Endodermal cell (in vitro differentiated cells): ENCODE measurements at places on chromosomes 3 and 15. TPM values are rescaled to one million over a fixed set of nuclear protein-coding genes. Genes with fewer than 3 reads are reported as not detected.

- H3K4me1 ChIP-seq, result no peaks in the 10 kb centered on the region
- no peaks in the 10 kb centered on the region for H3K36me3 ChIP-seq
- no peaks in the 10 kb centered on the region for H3K27me3 ChIP-seq
- H3K4me3 ChIP-seq, result no peak within 1 kb of the TSS
- H3K27ac ChIP-seq, result no peak within 1 kb of the TSS
Measured at GRCh38 chr3:149792452-149793270, at the start of gene ANKUB1. ANKUB1 (minus strand) TSS chr3:149792554; CDS start chr3:149792366, 188 bp downstream.

GRCh38 chr15:63052077-63052841 lies 9.7 kb downstream of the TPM1 start:
- H3K27me3 ChIP-seq, result no peaks in the 10 kb centered on the region
- DNase-seq, result no peak
- H3K4me1 ChIP-seq, result peaks cover 33% of the 10 kb centered on the region
- H3K4me3 ChIP-seq, result peak overlapping the region; percentile 19
- H3K27ac ChIP-seq, result no peak overlapping the region
- peaks cover 62% of the 10 kb centered on the region for H3K36me3 ChIP-seq

DNA sequence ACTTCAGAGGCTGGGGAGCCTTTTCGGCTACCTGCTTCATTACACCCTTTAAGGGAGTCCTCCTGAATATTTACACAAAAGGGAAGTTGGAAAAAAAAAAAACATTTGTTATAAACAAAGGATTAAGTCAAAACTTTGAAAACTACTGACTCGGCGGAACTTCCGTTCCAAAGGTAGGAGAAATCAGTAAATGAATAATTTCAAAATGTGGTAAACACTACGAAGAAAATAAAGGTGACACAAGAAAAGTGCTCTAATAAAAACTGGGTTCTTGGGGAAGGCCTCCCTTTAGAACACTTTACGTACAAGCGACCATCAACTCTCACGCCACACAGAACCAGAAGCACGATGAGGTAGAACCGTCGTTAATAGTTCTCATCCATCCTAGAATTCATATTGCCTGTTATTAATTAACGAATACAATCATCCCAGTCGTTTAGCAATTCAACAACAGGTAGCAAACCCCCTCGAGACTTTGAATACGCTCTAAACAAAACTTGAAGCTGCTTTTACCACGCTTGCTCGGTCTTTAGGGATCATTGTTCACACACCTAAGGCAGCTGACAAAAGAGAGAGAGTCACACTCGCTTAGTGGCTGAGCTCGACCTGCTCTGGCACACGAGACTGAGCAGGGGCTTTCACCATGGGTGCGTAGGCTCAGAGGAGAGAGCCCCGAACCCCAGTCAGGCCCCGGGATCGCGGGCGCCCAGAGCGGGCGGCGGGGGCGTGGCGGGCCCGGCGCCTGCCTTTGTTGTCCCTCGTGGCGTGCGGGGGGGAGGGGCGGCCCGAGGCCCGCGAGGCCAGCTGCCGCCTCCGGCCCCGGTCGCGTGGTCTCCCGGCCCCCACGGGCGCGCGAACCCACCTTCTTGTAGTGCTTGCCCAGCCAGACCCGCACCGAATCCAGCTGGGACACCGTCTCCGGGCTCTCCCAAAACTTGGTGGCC lies 680 bp downstream of the SMARCC1 start:
- H3K27ac ChIP-seq, result peak overlapping the region; percentile 100
- peak overlapping the region; percentile 99 for H3K4me3 ChIP-seq
- no peaks in the 10 kb centered on the region for H3K4me1 ChIP-seq
- no peaks in the 10 kb centered on the region for H3K27me3 ChIP-seq

CLDN16 gene
- total RNA-seq, result 0.38 and 0.40 TPM in 2 replicates

- H3K4me3 ChIP-seq, result no peak overlapping the region
- no peaks in the 10 kb centered on the region for H3K4me1 ChIP-seq
- DNase-seq, result no peak
- H3K27ac ChIP-seq, result no peak overlapping the region
- no peaks in the 10 kb centered on the region for H3K36me3 ChIP-seq
Measured at GRCh38 chr3:73813692-73814292, 189.1 kb upstream of the PDZRN3 start.

GRCh38 chr15:70427167-70428120 lies 329.7 kb upstream of the TLE3 start:
- no peaks in the 10 kb centered on the region for H3K4me1 ChIP-seq
- DNase-seq, result no peak
- no peaks in the 10 kb centered on the region for H3K36me3 ChIP-seq
- H3K27ac ChIP-seq, result no peak overlapping the region
- H3K27me3 ChIP-seq, result no peaks in the 10 kb centered on the region
- H3K4me3 ChIP-seq, result no peak overlapping the region

- H3K4me1 ChIP-seq, result no peaks in the 10 kb centered on the region
- no peak for DNase-seq
- H3K4me3 ChIP-seq, result no peak overlapping the region
Measured at GRCh38 chr3:158205994-158206393, 96.1 kb downstream of the RSRC1 start.

GRCh38 chr3:182986021-182986420 lies 5.7 kb upstream of the DCUN1D1 start:
- H3K27me3 ChIP-seq, result no peaks in the 10 kb centered on the region
- no peak overlapping the region for H3K4me3 ChIP-seq
- DNase-seq, result no peak
- no peaks in the 10 kb centered on the region for H3K36me3 ChIP-seq

CDCP1 gene
- 6.6 to 13.5 TPM (median 13.1 TPM) in 3 replicates for total RNA-seq

KLF15 gene
- total RNA-seq, result 4.8 to 32.9 TPM (median 31.1 TPM) in 3 replicates

GRCh38 chr3:27642796-27643195 lies 79.3 kb downstream of the EOMES start:
- no peak overlapping the region for H3K4me3 ChIP-seq
- H3K27me3 ChIP-seq, result no peaks in the 10 kb centered on the region
- no peaks in the 10 kb centered on the region for H3K36me3 ChIP-seq
- DNase-seq, result no peak

GRCh38 chr3:1191026-1191425 lies 98.2 kb downstream of the CNTN6 start:
- no peaks in the 10 kb centered on the region for H3K36me3 ChIP-seq
- no peaks in the 10 kb centered on the region for H3K27me3 ChIP-seq
- H3K27ac ChIP-seq, result no peak overlapping the region

GRCh38 chr15:90264671-90265070 lies 801 bp upstream of the NGRN start:
- no peaks in the 10 kb centered on the region for H3K4me1 ChIP-seq
- peaks cover 17% of the 10 kb centered on the region for H3K36me3 ChIP-seq
- peak overlapping the region; percentile 94 for H3K4me3 ChIP-seq
- peak overlapping the region; percentile 89 for H3K27ac ChIP-seq

- H3K4me1 ChIP-seq, result no peaks in the 10 kb centered on the region
- H3K27ac ChIP-seq, result no peak overlapping the region
- H3K27me3 ChIP-seq, result no peaks in the 10 kb centered on the region
- H3K36me3 ChIP-seq, result no peaks in the 10 kb centered on the region
- H3K4me3 ChIP-seq, result no peak overlapping the region
- DNase-seq, result no peak
Measured at GRCh38 chr15:80998251-80998650, 2.5 kb upstream of the TLNRD1 start.

GRCh38 chr3:78338405-78338804 lies 1298.5 kb downstream of the ROBO2 start:
- no peak overlapping the region for H3K27ac ChIP-seq
- H3K4me3 ChIP-seq, result no peak overlapping the region
- no peaks in the 10 kb centered on the region for H3K36me3 ChIP-seq
- no peaks in the 10 kb centered on the region for H3K27me3 ChIP-seq
- no peak for DNase-seq

HTR3E gene
- total RNA-seq, result not detected in 3 replicates

GRCh38 chr15:25058080-25058785 lies 103.4 kb downstream of the SNRPN start:
- no peaks in the 10 kb centered on the region for H3K4me1 ChIP-seq
- peak; percentile 35 for DNase-seq
- H3K4me3 ChIP-seq, result peak overlapping the region; percentile 72
- H3K36me3 ChIP-seq, result peaks cover 100% of the 10 kb centered on the region
- H3K27me3 ChIP-seq, result no peaks in the 10 kb centered on the region

DNA sequence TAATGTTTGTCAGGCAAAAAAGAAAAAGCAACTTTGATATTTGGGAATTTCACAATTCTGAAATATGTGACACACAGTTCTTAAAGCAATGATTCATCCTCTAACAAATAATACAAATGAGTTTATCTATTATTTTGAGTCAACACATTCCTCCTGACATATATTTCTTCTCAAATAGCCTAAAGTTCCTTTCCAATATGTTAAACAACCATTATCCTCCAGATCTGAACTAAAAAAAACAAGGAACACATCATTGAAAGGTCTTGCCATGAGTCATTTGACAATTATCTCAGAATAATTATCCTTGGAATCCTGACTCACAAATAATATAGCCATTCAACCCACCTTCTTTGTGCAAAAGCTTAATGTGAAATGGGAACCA lies 208.7 kb upstream of the CDIN1 start:
- no peak overlapping the region for H3K27ac ChIP-seq
- H3K27me3 ChIP-seq, result no peaks in the 10 kb centered on the region
- no peak for DNase-seq
- peaks cover 3% of the 10 kb centered on the region for H3K4me1 ChIP-seq
- H3K36me3 ChIP-seq, result no peaks in the 10 kb centered on the region
- H3K4me3 ChIP-seq, result no peak overlapping the region

GRCh38 chr15:90866161-90866715 lies 2.1 kb upstream of the FURIN start:
- DNase-seq, result no peak
- no peaks in the 10 kb centered on the region for H3K27me3 ChIP-seq

DNA sequence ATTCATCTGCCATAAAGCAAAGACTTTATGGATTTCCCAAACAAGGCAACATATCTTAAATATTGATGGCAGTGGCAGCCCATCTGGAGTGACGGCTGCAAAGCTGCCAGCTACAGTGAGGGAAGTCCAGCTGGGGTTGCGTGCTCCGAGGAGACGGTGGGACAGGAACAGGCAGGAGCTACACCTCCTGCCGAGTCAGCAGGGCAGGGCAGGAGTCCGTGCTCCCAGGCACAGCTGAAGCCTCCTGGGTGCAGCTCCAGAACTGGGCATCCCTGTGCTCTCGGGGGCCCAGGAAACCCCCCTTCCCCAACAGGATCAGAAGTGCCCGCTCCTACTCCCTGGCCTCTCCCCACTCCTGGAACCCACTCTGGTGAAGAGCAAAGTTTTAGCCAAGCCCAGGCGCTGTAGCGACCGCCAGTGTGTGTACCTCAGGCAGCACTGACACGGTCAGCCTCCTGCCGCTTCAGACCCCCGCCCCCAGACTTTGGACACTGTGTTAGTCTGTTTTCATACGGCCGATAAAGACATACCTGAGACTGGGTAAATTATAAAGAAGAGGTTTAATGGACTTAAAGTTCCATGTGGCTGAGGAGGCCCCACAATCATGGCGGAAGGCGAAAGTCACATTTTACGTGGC lies 556.4 kb upstream of the CCDC54 start:
- no peak for DNase-seq
- H3K36me3 ChIP-seq, result no peaks in the 10 kb centered on the region
- H3K27ac ChIP-seq, result no peak overlapping the region
- H3K4me1 ChIP-seq, result peaks cover 4% of the 10 kb centered on the region
- H3K4me3 ChIP-seq, result no peak overlapping the region

DNA sequence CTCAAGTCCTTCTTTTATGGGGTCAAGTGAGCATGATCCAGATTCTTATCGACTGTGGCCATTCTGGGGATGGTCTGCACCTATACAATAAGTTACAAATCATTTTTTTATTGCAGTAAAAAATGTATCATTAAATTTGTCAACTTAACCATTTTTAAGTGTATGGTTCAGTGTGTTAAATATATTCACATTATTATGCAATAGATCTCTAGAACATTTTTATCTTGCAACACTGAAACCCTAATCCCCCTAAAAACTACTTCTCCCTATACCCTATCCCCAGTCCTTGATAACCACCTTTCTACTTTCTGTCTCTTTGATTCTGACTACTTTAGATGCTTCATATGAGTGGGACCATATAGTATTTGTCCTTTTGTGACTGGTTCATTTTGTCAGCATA lies 10.4 kb upstream of the BOC start:
- H3K27me3 ChIP-seq, result peaks cover 35% of the 10 kb centered on the region
- no peak overlapping the region for H3K27ac ChIP-seq
- H3K4me3 ChIP-seq, result no peak overlapping the region
- no peak for DNase-seq

GRCh38 chr3:138396752-138397410 lies 37.5 kb upstream of the ESYT3 start:
- no peaks in the 10 kb centered on the region for H3K4me1 ChIP-seq
- no peak overlapping the region for H3K27ac ChIP-seq
- no peaks in the 10 kb centered on the region for H3K27me3 ChIP-seq
- no peak overlapping the region for H3K4me3 ChIP-seq
- DNase-seq, result peak; percentile 49

FEZF2 gene
- not detected in 3 replicates for total RNA-seq

SUSD5 gene
- total RNA-seq, result 0.82 to 2.1 TPM (median 1.3 TPM) in 3 replicates

CCR2 gene
- not detected in 3 replicates for total RNA-seq

DNA sequence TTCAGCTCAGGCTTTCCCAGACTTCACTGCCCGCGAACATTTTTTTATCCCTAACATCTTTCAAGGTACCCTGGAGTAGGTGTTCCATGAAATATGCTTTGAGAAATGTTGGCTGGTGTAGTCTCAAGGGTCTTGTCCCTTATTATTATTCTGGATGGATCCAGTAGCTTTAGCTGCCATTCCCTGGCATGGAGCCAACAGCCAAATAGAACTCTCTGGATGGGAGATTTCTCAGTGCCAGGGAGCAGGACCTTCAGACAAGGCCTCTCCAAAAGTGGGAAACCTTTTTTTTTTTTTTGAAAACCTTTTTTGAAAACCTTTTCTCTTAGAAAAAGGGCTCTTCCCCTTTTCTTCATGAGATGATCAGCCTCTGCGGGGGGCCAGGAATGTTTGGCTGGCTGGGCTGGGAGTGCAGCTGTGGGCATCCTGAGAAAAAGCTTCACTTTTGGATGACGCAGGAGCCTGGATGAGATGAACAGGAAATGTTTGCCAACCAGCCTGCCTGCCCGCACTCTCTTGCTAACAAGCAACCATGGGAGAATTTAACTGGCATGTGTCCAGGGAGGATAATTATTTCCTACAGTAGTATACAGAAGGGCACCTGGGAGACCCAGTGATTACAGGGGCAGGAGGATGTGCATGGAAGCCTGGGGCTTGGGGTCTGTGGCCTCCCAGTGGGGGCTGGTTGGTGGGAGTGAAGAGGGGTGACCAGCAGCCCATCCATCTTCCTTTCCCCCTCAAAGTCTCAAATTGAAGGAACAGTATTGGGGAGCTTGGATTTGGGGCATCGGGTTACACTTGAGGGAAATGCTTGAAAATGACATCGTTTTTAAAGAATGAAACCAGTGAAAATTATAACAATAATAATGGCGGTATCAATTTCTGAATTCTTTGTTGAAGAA lies 109.1 kb upstream of the LRIG1 start:
- peaks cover 5% of the 10 kb centered on the region for H3K4me1 ChIP-seq
- peak overlapping the region; percentile 61 for H3K27ac ChIP-seq
- no peaks in the 10 kb centered on the region for H3K27me3 ChIP-seq
- DNase-seq, result peak; percentile 89
- no peaks in the 10 kb centered on the region for H3K36me3 ChIP-seq
- no peak overlapping the region for H3K4me3 ChIP-seq

- H3K36me3 ChIP-seq, result no peaks in the 10 kb centered on the region
- H3K4me3 ChIP-seq, result no peak overlapping the region
- no peaks in the 10 kb centered on the region for H3K27me3 ChIP-seq
- H3K4me1 ChIP-seq, result no peaks in the 10 kb centered on the region
- DNase-seq, result no peak
Measured at GRCh38 chr3:29275309-29275708, 5.6 kb upstream of the RBMS3 start.

GRCh38 chr3:27591312-27592210 lies 107.4 kb upstream of the SLC4A7 start:
- peaks cover 5% of the 10 kb centered on the region for H3K4me1 ChIP-seq
- H3K27me3 ChIP-seq, result no peaks in the 10 kb centered on the region
- H3K27ac ChIP-seq, result no peak overlapping the region
